ENCODE measurements at places on chromosomes 2 and 18.

DNA sequence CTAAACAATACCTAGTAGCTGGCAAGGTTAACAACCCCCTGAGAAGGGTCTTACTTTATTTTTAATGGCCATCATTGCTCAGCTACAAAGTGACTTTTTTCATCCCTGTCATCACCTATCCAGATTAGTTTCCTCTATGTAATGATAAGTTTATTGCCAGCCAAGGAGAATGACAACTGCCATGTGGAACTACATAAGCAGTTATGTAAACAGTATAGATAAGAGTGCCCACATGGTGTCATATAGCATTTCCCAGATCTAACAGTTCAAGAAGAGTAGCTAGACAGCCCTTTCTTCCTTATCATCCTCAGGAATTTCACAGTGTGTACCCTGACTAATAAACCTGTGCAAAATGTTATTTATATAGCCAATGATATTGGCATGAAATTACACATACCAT is 240.2 kb upstream of the PIK3C3 start:
- no peak for DNase-seq

GRCh38 chr2:239288237-239288636 is 112.6 kb downstream of the HDAC4 start:
- no peak for DNase-seq

- no peak for DNase-seq
Measured at GRCh38 chr2:10519394-10519740, 71.2 kb upstream of the ODC1 start.

DNA sequence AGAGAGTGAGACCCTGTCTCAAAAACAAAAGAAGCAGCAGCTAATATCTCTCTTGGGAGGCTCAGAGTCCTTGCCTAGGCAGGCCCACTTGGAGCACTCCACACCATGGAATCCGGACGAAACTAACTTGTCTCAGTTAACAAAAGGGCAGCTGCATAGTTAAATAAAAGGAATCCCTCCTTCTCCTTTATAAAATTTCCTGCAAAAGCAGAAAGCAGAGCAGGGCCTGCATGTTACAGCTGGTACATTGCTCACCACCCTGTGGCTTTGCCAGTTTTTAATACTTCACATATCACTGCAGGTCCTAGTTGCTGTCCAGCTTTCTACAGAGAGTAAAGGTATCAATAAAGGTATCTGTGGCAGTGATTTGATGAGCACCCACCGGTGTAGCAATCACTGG is 93.6 kb downstream of the ASAP2 start:
- DNase-seq: no peak

DNA sequence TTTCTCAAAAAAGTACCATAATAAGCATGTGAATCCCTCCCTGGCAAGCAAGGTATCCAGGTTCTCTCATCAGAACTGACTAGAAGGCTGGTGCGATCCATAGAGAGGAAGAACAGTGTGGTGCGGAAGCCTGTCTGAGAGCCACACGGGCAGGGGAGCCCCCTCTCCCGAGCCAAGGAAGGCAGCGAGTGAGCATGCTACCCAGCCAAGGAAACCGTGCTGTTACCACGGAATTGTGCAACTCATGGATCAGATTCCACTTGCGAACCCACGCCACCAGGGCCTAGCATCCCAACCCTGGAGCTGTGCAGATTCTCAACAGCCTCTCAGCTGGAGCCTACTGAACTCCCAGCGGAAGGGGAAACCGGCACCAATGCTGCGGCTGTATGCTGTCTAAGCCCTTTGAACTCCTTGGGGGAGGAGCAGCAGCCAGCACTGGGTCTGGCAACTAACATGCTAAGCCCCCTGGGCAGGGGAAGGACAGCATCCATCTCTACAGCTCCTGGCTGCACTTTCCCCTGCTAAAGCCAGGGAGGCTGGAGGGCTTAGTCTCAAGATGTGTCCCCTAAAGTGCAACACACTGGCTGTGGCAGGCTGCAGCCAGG is 823.1 kb downstream of the EPHA4 start:
- no peak for DNase-seq

DNA sequence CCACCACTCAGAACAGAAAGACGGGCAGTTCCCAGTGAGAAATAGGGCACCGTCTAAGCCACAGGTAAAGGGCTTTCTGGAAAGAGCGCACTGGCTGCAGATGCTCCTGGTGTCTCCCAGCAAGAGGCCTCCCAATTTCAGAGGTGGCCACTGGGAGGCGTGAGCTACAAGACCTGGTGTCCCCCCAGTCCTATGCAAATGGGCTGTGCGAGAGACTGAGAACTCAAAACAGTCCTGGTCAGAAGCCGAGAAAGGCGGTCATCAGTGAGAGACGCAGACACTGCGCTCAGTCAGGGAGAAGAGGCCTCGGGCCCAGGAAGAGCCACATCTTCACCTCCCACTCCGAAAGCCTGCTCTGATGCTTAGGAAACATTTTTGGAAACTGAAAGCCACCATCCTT is 179.5 kb downstream of the EIPR1 start:
- no peak for DNase-seq

- no peak for DNase-seq
Measured at GRCh38 chr2:69242651-69243051, 144.4 kb downstream of the GFPT1 start.

- no peak for DNase-seq
Measured at GRCh38 chr2:6919901-6920742, 2.9 kb downstream of the RNF144A start.

- DNase-seq: no peak
Measured at GRCh38 chr2:60140185-60140584, 413.3 kb downstream of the BCL11A start.
